RWPE1 (cell line): ENCODE measurements at places on chromosomes 16 and 17.

DNA sequence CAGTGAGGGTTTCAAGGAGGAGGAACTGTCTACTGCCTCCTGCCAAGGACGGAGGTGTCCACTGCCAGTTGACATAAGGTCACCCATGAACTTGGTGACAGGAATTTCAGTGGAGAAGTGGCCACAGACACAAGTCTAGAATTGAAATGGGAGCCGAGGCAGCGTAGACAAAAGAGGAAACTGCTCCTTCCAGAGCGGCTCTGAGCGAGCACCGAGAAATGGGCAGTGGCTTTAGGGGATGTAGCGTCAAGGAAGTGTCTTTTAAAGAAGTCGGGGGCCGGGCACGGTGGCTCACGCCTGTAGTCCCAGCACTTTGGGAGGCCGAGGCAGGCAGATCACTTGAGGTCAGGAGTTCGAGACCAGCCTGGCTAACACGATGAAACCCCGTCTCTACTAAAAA lies 3.1 kb upstream of the SERPINF1 start:
- DNase-seq = no peak

DNA sequence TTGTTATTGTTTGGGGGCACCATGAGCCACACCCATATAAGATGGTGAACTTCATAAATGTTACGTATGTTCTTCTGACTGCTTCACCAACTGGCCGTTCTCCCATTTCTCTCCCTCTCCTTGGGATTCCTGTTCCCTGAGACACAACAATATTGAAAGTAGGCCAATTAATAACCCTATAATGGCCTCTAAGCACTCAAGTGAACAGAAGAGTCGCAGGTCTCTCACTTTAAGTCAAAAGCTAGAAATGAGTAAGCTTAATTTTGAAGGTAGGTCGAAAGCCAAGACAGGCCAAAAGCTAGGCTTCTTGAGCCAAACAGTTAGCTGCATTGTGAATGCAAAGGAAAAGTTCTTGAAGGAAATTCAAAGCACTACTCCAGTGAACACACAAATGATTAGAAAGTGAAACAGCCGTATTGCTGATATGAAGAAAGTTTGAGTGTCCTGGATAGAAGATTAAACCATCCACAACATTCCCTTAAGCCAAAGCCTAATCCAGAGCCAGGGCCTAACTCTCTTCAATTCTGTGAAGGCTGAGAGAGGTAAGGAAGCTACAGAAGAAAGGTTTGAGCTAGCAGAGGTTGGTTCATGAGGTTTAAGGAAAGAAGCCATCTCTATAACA lies 25.8 kb downstream of the HLF start:
- no peak for DNase-seq

DNA sequence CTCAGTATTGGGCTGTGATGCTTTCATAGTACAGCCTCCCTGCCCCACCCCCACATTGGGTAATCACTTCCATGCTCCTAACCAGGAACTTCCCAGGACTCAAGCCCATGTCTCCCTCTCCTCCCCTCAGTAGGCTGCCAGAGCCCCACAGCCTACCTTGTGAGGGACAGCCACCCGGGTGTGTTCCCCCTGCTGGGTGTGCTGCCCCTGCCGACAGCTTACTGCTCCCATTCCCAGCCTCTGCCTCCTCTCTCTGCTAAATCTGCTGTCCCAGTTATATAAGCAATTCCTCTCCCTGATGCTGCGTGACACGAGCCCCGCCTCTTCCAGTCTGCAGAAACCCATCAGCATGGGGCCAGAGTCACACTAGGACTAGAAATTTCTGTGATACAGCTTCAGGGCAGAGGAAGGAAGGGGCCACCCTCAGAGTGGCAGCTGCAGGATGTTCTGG lies at the start of gene RSKR:
Gene RSKR (minus strand): TSS at position 255 of the 451 bp plus-strand sequence. CDS start 24 bp downstream, at position 231.
- DNase-seq = no peak

DNA sequence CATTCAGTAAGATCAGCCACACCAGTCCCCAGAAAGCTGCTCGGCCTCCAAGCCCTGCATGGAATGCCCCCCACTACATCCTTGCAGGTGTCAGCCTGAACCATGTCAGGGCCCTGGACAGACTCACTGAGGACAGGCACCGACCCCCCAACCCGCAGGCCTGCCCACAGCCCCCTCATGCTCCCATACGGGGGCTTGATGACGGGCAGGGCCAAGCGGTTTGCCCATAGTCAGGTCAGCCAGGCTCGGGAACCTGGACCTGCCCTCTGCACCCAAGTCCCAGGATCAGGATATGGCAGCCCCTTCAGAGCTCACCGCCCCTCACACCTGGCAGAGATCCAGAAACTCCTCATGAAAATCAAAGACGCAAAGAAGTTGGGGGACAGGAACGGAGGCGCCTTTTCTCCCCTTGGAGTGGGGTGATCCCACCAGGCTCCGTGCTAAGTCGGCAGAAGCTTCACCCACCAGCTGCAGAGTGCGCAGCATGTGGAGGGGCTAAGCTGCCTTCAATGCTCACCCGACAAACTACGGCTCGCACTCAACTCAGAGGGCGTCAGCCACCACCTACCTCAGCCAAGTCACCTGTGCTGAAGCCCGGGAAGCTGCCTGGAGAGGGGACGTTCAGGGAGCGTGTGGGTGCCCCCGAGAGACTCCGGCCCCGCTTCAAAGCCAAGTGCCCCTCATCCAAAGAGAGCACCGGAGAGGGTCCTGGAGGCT lies 26.5 kb downstream of the GNPTG start:
- no peak for DNase-seq

DNA sequence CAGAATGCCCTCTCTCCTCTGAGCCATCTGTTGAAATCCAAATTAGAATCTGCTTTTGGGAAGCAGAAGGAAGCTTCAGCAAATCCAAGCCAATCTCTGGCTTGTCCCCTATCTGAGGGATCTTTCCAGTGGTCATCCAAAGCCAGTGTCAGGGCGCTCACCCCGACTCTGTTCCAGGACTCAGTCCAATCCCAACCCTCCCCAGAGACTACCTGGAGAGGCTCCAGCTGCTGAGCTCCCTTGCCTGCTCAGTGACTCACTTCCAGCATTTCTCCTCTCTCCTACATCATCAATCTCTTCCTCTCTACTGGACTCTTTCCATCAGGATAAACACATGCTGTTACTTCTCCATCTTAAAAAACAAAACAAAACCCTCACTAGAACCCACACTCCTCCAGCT lies 2.4 kb downstream of the MATCAP1 start:
- no peak for DNase-seq

GRCh38 chr17:4818276-4818675 lies 11.3 kb downstream of the PLD2 start:
- no peak for DNase-seq

DNA sequence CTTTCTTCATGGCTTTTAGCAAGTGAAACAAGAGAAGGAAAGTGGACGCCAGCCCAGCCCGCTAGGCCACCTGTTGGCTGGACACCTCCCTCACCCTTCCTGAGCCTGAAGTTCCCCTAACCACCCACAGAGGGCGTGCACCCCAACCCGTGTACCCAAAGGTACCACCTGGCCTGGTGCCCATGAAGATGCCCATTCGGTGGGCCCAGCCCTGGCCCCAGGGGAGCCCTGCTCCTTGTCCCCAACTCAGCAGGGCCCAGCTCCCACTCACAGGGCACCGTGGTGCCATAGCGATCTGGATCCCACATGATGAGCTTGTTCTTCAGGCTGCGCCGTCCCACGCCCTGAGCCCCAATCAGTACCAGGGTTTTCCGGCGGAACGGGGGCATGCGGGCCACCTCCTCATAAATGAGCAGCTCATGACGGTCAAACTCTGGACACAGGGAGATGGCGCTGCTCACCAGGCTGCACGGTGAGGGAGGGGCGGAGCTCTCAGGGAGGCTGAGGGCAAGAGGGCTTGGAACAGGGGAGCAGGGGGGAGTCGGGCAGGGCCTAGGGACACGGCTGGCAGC lies 26.8 kb downstream of the MPP2 start:
- peak; percentile 59 for DNase-seq

DNA sequence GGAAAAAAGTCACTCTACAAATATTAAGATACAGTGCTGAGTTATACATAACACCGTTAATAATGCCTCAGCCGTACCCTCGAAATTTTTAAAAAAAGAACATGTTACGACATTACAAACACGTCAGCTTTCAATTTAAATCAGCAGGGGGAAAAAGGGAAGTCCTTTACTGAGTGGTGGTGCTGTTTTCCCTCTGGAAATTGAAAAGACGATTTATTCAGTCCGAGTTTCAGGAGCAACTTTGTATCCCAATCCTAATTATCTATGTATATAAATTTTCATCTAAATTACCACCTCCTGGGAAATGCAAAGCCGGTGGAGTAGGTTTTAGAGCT lies 1.3 kb downstream of the NETO2 start:
- peak; percentile 20 for DNase-seq
